ENCODE measurements at places on chromosomes 4 and X.
A peak's percentile ranks its signal among the peaks of the same experiment; 100 is the strongest.

DNA sequence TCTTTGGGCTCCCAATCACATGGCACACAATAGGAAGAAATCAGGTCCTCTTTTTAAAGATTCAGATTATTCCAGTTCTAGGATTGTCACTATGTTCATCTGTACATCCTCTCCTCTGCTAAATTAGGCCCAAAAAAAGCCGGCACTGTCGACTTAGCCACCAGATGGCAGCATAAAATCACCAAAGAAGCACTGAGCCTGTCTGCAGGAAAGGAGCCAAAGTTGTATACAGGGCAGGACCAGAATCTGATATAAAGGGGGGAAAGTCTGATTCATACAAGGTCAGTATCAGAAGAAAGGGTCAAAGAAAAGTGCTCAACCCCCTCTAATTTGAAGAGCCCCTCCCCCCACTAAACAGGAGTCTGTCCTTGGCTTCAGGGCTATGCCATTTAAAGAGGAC, 292.5 kb downstream of the CHIC1 start:
- DNase-seq, result peak; percentile 11

DNA sequence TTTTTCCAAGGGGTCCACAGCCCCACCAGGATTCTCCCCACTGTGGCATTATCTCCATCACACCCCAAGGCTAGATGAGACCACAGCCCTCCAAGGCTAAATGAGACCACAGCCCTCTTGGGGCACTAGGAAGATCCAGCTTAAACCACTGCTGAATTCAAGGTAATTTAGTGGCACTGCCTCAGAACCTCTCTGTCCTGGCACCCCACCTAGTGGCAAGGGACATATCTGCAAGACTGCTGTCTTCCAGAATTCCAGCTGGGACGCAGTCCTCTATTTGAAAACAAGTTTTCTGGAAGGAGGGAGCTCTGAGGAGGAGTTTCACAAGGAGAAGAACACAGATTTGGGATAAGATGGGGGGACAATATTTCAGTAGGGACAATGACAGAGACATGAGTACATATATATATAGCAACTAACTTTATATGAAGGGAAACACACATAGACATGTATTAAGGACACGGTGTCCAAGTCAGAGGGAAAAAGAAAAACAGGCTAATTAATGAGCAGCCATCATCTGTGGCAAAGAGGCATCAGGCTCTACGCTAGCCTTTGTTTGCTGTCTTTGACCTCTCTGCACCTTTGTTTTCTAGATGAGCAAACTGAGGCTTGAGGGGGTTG, 9.3 kb downstream of the CETN2 start:
- DNase-seq, result peak; percentile 18

DNA sequence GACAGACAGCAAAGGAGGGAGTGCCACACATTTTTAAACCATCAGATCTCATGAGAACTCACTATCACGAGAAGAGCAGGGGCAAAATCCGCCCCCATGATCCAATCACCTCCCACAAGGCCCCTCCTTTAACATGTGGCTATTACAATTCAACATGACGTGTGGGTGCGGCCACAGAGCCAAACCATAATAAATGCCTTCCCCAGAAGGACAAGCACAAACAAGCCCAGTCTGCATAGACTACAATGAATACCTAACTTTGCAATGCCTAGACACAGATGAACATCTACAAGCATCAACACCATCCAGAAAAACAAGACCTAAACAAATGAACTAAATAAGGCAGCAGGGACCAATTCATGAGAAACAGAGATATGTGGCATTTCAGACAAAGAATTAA, 12.3 kb downstream of the ETDA start:
- DNase-seq, result peak; percentile 84

GRCh38 chr4:124432500-124432899, 280.0 kb downstream of the ANKRD50 start:
- DNase-seq, result peak; percentile 89

- no peak for DNase-seq
Measured at GRCh38 chr4:70833675-70834074, 6.0 kb downstream of the GRSF1 start.

DNA sequence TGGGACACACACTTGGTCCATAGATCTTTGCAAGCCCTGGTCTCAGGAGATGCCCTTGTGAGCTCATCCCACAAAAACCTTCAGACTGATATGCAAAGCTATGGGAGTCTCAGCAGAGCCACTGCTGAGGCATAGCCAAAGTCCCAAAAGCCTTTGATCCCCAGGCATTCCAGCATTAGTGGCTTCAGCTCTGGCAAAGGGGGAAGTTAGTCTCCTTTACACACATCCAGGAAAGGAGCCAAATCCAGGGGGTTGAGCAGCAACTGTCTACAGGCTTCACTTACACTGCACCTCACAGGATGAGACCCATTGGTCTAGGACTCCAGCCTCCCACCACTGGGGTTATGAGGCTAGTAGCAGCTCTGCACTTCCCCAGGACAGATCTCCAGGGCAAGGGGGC, 14.0 kb downstream of the PF4 start:
- DNase-seq, result no peak

- DNase-seq, result no peak
Measured at GRCh38 chr4:89248879-89249281, 58.7 kb downstream of the GPRIN3 start.

DNA sequence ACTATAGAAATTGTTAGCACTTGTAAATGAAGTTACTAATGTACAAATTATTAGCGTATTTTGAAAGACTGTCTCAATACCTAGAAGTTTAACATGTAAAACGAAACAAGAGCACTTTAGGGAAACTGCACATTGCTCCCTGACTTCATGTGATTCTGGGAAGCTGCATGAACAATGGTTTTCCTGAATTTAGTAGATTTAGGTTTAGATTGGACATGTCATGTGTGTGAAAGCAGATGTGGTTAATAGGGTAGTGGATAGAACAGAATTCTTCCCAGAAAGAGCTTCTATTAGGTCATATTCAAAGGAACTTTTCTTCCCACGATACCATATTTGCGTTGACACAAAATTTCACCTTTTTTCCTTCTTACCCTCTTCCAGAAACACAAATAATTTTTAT, 14.9 kb upstream of the CXCL8 start:
- DNase-seq, result no peak

Measured in foreskin keratinocyte (primary cell).